ENCODE measurements at places on chromosomes 4 and X. TPM values are rescaled to one million over a fixed set of nuclear protein-coding genes. Genes with fewer than 3 reads are reported as not detected.

Gene DMP1
- not detected for total RNA-seq

Gene TGIF2LX
- not detected for total RNA-seq

Gene TRIM61
- total RNA-seq: not detected

Gene FAM114A1
- total RNA-seq: 109 TPM

Gene ZNF732
- 2.0 TPM for total RNA-seq

Gene DTHD1
- total RNA-seq: not detected

Gene HSD17B13
- total RNA-seq: 0.05 TPM

Gene SPANXN3
- not detected for total RNA-seq

Gene SOWAHB
- total RNA-seq: not detected

Gene SSX2B
- total RNA-seq: not detected

Gene PGAM4
- not detected for total RNA-seq

Gene RRAGB
- 8.9 TPM for total RNA-seq

Gene DCLK2
- 1.1 TPM for total RNA-seq

Gene ADAD1
- total RNA-seq: not detected

Gene ZFP92
- total RNA-seq: 0.10 TPM

Gene STK32B
- 15.4 TPM for total RNA-seq

Gene GC
- total RNA-seq: not detected

Gene VSIG4
- not detected for total RNA-seq

Gene RHOXF2B
- not detected for total RNA-seq

Gene NDP
- not detected for total RNA-seq

Gene PNCK
- not detected for total RNA-seq

Gene SPANXN4
- not detected for total RNA-seq

Gene GPRASP3
- 4.0 TPM for total RNA-seq

Gene MEPE
- total RNA-seq: not detected

Gene POF1B
- 0.84 TPM for total RNA-seq

Gene TEX13C
- total RNA-seq: not detected

Gene ARHGAP6
- 0.10 TPM for total RNA-seq

Gene RAI2
- total RNA-seq: 2.7 TPM

Gene FGD1
- 5.6 TPM for total RNA-seq

Gene LGI2
- not detected for total RNA-seq

Gene CT47A1
- not detected for total RNA-seq

Gene HS6ST2
- total RNA-seq: 0.10 TPM

Gene IGSF1
- not detected for total RNA-seq

Gene NPY5R
- not detected for total RNA-seq

All from mammary microvascular endothelial cell (primary cell).